Naive thymus-derived CD4-positive, alpha-beta T cell (primary cell): ENCODE measurements at places on chromosomes 13 and 19. TPM values are rescaled to one million over a fixed set of nuclear protein-coding genes. Genes with fewer than 3 reads are reported as not detected.

PSG3 gene
- total RNA-seq, result not detected

POU2F2 gene
- total RNA-seq, result 31.5 TPM

DNA sequence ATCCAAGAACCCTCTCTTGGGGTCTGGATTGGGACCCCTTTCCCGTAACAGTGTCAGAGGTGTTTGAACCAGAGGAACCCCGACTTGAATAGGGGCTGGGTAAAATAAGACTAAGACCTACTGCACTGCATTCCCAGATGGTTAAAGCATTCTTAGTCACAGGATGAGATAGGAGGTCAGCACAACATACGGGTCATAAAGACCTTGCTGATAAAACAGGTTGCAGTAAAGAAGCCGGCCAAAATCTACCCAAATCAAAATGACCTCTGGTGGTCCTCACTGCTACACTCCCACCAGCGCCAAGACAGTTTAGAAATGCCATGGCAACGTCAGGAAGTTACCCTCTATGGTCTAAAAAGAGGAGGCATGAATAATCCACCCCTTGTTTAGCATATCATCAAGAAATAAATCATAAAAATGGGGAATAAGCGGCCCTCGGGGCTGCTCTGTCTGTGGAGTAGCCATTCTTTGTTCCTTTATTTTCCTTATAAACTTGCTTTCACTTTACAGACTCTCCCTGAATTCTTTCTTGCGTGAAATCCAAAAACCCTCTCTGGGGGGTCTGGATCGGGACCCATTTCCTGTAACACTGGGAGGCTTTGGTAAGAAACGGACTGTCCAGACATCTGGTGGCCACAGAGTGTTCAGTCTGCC lies 4.4 kb upstream of the SIN3B start:
- DNase-seq, result no peak
- H3K36me3 ChIP-seq, result peaks cover 4% of the 10 kb centered on the region
- H3K4me1 ChIP-seq, result peaks cover 5% of the 10 kb centered on the region
- H3K27ac ChIP-seq, result no peak overlapping the region

DNA sequence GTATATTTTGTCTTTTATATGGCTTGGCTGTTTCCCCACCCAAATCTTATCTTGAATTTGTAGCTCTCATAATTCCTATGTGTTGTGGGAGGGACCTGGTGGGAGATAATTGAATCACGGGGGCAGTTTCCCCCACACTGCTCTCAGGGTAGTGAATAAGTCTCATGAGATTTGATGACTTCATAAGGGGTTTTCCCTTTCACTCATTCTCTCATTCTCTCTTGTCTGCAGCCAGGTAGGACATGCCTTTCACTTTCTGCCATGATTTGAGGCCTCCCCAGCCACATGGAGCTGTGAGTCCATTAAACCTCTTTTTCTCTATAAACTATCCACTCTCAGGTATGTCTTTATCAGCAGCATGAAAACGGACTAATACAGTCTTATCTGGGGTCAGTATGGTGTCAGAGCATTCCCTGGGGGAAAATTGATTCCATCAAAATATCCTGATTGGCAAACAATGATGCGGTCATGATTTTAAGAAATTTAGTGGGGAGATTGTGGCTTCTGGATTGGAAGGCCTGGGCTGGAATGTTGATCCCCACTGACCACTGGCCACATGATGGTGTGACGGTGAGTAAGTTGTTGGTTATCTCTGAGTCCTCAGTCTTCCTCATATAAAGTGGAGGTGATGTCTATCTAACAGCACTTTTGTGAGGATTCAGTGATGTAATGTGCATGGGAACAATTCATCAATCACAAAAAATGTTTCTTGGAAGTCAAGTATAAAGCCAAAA lies 27.5 kb upstream of the ANKRD10 start:
- H3K4me1 ChIP-seq, result no peaks in the 10 kb centered on the region
- no peaks in the 10 kb centered on the region for H3K36me3 ChIP-seq
- H3K4me3 ChIP-seq, result no peak overlapping the region
- no peaks in the 10 kb centered on the region for H3K27me3 ChIP-seq

GRCh38 chr13:58620176-58620575 lies 988.6 kb downstream of the PCDH17 start:
- H3K27ac ChIP-seq, result no peak overlapping the region
- no peaks in the 10 kb centered on the region for H3K4me1 ChIP-seq
- no peaks in the 10 kb centered on the region for H3K27me3 ChIP-seq
- H3K4me3 ChIP-seq, result no peak overlapping the region
- no peak for DNase-seq

- H3K27ac ChIP-seq, result no peak overlapping the region
- H3K4me1 ChIP-seq, result no peaks in the 10 kb centered on the region
- DNase-seq, result no peak
- no peaks in the 10 kb centered on the region for H3K36me3 ChIP-seq
- H3K27me3 ChIP-seq, result no peaks in the 10 kb centered on the region
Measured at GRCh38 chr13:37094099-37094498, 11.4 kb downstream of the CSNK1A1L start.
